Fibroblast of lung (primary cell): ENCODE measurements at places on chromosomes 1 and 21.

DNA sequence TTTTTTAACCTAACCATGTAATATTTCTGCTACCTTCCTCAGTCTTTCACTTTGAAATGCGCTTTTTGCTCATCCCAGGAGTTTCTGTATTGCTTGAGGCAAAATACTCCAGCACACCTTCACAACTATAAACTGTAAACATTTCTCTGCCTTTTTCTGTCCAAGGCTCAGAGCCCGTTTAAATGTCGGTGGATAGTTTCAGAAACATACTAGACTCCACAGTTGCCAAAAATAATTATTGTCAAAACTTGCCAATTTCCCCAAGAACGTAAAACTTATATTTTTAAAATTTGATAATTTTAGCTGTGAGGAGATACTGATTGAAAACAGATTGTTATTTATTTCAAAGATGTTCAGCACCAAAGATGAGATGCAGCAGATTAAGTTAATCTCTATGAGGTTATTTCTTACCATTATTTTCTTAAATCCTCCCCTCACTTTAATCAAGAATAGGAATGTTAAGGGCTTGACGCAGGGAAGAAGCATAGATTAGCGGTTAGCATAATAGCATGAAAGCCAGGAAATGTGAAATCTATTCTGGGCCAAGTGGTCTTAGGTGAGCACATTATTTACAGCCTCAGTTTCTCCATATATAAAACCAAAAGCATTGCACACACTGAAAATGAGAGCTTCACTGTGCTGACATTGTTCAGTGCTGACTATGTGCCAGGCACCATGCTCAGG lies 91.5 kb upstream of the ESRRG start:
- no peak for DNase-seq

GRCh38 chr1:156422602-156423091 lies 53.6 kb downstream of the RHBG start:
- no peak for DNase-seq

GRCh38 chr1:17790383-17791054 lies 35.4 kb downstream of the ACTL8 start:
- no peak for DNase-seq

- DNase-seq: no peak
These were observed 52.1 kb upstream of the CD5L start for GRCh38 chr1:157893686-157894085.

GRCh38 chr1:118487091-118487490 lies 302.1 kb upstream of the SPAG17 start:
- no peak for DNase-seq

DNA sequence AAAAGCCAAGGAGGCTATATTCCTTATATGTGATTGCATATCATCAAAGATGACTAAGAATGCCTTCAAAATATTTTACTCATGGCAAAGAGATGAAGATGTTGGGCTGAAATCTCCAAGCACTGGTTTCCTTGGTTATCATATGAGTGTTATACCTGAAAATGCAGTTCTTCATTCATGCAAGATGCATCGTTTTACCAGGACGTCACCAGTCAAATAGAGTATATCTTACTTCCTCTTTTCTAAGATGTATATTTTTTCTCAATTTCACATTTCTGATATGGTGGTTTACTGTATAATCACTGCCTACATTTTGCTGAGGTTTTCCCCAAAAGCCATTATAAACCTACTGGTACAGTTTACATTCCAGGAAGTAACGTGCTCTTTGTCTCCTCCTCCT lies 1085.7 kb downstream of the NCAM2 start:
- no peak for DNase-seq

DNA sequence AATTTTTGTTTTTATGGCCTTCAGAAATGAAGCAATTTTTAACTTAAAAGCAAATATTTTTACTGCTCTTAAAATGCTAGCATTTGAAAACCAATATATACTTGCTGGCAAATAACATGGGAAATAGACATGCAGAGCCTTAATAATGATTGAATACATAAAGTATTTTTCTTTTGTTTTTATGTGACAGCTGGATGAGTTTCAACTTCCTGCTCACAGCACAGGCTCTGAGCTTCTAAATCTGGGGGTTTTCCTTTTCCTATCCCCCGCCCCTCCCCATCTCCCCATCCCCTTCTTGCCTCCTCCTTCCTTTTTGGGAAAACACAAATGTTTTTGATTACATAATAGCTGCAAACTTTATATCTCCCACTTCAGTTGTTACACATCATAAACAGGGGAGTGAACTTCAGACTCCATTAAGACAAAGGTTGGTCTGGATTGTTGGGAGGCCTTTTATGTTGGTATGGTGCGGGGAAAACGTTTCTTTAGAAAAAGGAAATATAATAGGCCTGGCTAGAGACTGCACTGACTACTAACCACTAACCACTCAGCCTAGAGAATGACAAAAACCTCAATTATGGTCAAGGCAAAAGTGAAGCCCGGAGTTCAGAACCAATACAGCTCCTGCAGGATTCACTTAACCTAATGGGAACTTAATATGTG lies 116.1 kb upstream of the GORAB start:
- DNase-seq: no peak

- peak; percentile 90 for DNase-seq
These were observed 27.8 kb downstream of the OSBPL9 start for GRCh38 chr1:51644533-51645197.

DNA sequence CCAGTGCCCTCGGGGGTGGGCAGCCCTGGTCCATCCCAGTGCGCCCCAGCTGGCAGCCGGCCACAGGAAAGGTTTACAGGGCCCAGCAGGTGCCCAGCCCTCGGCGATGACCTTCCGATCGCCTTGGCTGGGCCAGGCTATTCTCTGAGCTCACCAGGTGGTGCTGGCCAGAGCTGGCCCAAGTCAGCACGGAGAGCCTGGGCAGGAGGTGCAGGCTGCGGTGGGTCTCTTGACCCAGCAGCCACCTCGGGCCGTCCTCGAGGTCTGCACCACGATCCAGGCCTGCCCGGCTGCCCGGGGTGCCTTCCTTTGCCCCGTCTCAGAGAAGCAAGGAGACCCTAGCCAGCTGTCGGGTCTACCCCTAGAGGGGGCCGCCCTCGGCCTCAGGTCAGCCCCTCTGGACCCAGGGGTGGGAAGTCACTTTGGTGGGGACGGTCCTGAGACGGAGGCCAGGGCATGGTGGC lies 370 bp downstream of the PERM1 start:
- no peak for DNase-seq

GRCh38 chr1:163076981-163077761 lies 8.0 kb downstream of the RGS4 start:
- peak; percentile 42 for DNase-seq

- peak; percentile 51 for DNase-seq
These were observed 37.9 kb downstream of the WDR3 start for GRCh38 chr1:117967477-117967876.

GRCh38 chr1:185632659-185633423 lies 101.3 kb upstream of the HMCN1 start:
- peak; percentile 89 for DNase-seq

- DNase-seq: no peak
These were observed 45.1 kb downstream of the ECE1 start for GRCh38 chr1:21244986-21245687.

GRCh38 chr1:11340233-11340632 lies 67.2 kb downstream of the UBIAD1 start:
- DNase-seq: no peak

- DNase-seq: peak; percentile 80
These were observed 19.8 kb upstream of the VCAM1 start for GRCh38 chr1:100699744-100700143.

- no peak for DNase-seq
These were observed 12.3 kb upstream of the MMEL1 start for GRCh38 chr1:2645143-2645542.

GRCh38 chr1:54723985-54724384 lies 8.3 kb downstream of the TTC4 start:
- DNase-seq: no peak

DNA sequence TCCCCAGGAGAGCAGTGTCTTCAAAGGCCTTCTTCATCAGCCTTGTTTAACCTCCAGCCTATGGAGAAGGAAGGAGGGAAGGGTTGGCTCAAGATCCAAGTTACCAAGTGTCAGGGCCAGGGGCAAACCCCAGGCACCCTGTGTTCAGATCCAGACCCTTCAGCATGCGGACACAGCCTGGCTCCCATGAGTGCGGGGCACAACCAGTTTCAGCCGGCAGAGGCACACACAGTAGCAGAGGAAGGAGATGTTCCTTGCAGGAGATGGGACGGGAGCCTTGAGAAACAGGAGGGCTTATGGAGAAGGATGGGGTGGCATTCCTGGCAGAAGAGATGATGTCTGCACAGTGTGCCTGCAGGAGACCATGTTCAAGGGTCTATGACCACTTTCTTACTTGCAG lies 161.7 kb upstream of the EDN2 start:
- no peak for DNase-seq

- DNase-seq: peak; percentile 90
These were observed 121.2 kb downstream of the SPSB1 start for GRCh38 chr1:9413877-9414213.

- peak; percentile 90 for DNase-seq
These were observed 31.9 kb downstream of the ZMYM1 start for GRCh38 chr1:35111106-35111505.
